ENCODE measurements at places on chromosomes 1 and 21.

DNA sequence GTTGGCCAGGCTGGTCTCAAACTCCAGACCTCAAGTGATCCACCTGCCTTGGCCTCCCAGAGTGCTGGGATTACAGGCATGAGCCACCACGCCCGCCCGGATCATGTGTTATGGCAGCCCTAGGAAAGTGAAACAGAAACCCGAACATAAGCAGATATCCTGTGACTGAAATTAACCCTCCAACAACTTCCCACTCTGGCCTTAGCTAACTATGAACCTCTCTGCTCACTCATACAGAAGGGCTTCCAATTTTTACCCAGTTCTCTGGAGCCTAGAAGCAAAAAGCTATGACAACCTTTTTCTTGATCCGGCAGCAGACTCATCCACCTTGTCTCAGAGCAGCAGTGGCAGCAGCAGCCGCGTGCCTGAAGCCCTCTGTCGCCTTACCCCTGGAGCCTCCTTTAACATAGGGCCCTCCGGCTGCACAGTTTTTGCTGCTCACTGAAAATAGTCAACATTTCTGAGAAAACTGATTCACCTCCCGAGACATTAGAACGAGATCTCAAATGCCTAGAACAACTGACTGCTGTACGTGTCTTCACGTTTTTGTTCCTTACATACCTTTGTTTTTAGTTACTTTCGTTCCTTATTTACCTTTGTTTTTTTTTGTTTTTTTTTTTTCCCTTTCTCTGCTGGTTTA lies 9.3 kb downstream of the CBR1 start:
- DNase-seq, result no peak

DNA sequence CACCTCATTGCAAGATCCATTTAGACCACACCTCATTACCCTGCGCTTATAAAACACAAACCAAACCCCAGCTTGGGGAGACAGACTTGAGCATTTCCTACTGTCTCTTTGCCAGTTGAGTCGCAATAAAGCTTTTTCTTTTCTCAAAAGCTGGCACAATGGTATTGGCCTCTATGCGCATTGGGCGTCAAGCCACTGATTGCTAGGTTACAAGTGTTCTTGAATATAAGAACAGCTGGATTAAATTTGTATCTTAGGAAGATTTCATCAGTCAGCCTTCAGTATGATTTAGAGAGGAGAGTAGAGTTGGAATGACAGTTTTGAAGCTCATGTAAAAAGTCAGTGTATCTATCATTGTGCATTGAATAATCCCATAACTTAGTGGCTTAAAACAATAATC lies 84.9 kb upstream of the RAB4A start:
- no peak for DNase-seq

- DNase-seq, result no peak
Measured at GRCh38 chr21:24628046-24628445, 979.2 kb downstream of the MRPL39 start.

DNA sequence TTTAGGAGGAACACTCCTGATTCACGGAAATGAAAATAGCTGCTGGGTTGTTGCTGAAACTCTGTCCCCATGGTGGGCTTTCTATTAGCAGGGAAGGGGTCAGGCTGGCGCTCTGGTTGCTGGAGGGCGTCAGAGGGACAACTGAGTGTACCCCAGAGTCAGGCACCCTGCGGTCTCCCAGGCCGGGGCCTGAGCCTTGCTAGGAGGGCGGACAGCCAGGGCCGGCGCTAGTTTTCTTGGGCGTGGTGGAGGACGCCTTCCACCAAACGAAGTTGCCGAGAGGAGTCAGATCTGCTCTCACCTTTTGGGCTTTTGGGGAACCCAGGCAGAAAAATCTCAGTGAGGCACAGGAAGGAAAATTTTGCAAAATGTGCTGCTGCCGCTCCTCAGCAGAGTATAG lies 54.8 kb downstream of the NGF start:
- no peak for DNase-seq

GRCh38 chr1:204709960-204710912 lies 24.7 kb upstream of the LRRN2 start:
- no peak for DNase-seq

- DNase-seq, result no peak
Measured at GRCh38 chr1:181061891-181062835, 26.3 kb upstream of the IER5 start.

All from cortex of kidney (tissue), 1 donor.